ENCODE measurements at places on chromosomes 2 and 18. TPM values are rescaled to one million over a fixed set of nuclear protein-coding genes. Genes with fewer than 3 reads are reported as not detected.

SPP2 gene
- total RNA-seq = not detected

DNA sequence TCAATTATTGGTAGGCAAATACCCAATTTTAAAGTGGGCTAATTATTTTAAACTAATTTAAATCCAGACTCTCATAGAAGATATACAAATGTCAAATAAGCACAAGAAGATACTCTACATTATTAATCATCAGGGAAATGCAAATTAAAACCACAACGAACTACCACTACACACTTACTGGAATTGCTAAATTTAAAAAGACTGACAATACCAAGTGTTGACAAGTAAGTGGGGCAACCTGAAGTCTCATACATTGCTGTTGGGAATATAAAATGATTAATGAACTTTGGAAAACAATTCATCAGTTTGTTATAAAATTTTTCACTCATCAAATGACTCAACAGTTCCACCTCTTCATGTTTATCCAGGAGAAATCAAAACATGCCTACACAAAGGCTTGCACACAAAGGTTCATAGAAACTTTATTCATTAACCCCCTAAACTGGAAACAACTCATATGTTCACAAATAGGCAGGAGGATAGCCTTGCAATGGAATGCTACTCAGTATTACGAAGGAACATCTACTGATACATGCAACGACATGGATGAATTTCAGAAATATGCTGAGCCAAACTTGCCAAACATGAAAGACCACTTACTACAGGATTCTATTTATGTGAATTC is 120.8 kb downstream of the MCFD2 start:
- DNase-seq = no peak

- DNase-seq = peak; percentile 19
Observed at GRCh38 chr2:172021074-172021931, 21.6 kb downstream of the METAP1D start.

DNA sequence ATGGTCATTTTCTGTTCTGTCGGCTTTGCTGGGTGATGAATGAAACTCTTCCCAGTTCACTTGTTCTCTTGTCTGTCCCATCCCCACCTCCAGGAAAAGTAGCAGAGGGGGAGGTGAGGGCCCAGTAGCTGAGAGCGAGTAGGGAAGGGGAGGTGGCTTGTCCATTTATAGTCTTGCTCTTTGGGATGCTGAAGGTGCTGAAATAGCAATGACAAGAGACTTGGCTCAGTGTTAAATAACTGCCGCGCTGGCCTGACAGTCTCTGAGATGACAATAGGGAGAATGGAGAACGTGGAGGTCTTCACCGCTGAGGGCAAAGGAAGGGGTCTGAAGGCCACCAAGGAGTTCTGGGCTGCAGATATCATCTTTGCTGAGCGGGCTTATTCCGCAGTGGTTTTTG is at the start of gene SMYD1:
TSS of gene SMYD1 (plus strand) at position 228 of the 400 bp plus-strand sequence. CDS start at position 268, 40 bp downstream.
- DNase-seq = no peak

GRCh38 chr2:199490049-199490448 is 32.3 kb upstream of the SATB2 start:
- DNase-seq = no peak

DNA sequence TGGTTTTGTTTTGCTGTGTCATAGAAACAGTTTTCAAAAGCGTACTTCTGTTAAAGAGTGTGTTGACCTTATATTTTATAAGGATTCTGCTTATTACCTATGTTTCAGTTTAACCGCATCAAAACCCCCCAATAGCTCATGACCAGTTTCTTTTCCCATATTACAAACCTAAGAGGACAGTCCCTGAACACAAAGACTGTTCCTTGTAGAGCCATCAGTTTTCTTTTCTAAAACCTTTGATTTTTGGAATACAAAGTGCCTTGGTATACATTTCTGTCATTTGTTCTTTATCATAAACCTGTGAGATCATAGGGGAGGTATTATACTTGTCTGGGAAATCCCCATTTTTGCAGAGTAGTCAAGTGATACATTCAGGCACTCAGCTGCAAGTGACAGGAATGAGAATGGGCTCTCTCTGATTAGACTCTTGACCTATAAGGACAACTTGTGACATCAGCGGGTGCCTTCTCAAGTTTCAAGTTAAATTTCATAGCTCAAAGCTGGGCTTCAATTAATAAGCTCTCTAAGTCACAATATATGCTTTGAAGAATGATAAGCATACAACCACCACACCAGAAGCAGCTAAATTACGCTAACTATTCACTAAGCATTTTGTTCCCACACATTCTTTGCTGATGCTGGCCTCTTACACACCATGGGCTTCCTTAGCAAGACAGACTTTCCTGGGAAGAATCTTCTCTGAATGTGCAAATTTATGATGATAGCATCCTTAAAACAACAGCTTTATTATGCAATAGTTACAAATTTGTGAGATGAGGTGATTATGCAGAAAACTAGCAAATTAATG is 97.5 kb upstream of the CD302 start:
- DNase-seq = no peak
